ENCODE measurements at places on chromosomes 16 and 17. TPM values are rescaled to one million over a fixed set of nuclear protein-coding genes. Genes with fewer than 3 reads are reported as not detected.

The CRHR1 gene
- not detected for total RNA-seq

- DNase-seq: no peak
These were observed 174.1 kb downstream of the NTN1 start for GRCh38 chr17:9195411-9195810.

DNA sequence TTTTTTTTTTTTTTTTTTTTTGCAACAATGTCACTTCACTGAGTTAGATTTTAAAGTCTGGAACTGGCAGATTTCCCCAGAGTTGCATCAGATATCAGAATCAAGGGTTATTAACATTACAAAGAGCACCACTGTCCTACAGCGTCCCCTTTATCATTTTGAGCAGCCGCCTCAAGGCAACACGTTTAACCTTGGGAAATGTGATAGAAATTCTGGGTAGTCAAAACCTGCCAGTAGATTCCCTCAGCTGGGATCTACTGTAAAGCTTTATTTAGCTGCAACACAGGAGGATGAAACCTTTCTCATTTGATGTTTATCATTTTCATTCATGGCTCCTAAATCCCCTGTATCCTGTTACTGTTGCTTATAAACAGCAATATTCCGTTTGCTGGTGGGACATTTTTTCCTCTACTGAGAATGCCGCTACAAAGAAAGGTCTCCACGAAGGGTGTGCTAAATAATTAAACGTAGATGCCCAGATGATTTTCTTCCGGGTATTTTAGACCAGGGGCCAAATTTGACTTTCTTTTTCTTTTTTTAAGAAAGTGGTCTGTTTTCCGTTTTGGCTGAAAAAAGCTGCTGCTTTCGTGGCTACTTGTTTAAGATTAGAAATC lies 436.1 kb upstream of the GOT2 start:
- no peak for DNase-seq

- no peak for DNase-seq
These were observed 12.9 kb downstream of the FOXF1 start for GRCh38 chr16:86523166-86523740.

The NDRG4 gene
- 38.4 TPM for total RNA-seq

DNA sequence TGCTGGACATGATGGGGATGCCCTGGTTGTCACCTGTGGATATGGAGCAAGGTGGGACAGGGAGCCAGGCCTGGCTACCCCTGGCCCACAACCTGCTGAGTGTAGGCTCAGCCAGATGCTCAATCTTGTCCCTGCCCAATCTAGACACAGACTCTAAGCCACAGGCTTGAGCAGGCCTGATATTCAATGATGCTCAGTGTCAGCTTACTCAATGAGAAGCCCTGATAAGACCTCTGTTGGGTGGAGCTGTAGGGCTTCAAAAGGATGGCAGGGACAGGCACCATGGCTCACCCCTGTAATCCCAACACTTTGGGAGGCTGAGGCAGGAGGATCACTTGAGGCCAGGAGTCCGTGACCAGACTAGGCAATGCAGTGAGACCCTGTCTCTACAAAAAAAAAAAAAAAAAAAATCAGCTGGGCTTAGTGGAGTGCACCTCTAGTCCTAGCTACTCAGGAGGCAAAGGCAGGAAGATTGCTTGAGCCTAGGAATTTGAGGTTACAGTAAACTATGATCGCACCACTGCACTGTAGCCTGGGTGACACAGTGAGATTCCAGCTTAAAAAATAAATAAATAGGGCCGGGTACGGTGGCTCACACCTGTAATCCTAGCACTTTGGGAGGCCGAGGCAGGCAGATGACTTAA lies 3.4 kb downstream of the LCAT start:
- no peak for DNase-seq

- no peak for DNase-seq
These were observed 39.5 kb downstream of the RCVRN start for GRCh38 chr17:9865586-9865985.

GRCh38 chr17:21390294-21390693 lies 14.1 kb downstream of the KCNJ12 start:
- DNase-seq: no peak

Measured in glomerular endothelial cell (primary cell).